Tibial nerve (tissue), 4 donors: ENCODE measurements at places on chromosomes 1 and 21.

DNA sequence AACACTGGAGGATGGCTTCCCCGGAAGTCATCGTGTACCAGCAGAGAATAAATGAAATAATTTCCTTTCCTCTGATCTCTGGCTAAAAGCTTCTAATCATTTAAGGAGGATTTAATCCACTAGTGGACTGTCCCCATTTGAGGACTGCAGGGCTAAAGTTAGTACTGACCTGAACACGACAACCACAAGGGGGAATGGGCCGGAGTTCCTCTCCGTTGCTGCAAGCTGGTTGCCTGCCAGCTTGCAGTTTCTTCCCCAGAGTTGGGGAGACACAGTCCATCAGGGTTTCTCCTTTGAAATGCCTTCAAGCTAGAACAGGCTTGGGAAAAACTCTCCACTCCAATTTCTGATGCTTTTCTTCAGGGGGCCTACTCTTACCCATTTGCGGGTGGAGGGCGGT lies 35.5 kb upstream of the NPL start:
- no peak for DNase-seq

DNA sequence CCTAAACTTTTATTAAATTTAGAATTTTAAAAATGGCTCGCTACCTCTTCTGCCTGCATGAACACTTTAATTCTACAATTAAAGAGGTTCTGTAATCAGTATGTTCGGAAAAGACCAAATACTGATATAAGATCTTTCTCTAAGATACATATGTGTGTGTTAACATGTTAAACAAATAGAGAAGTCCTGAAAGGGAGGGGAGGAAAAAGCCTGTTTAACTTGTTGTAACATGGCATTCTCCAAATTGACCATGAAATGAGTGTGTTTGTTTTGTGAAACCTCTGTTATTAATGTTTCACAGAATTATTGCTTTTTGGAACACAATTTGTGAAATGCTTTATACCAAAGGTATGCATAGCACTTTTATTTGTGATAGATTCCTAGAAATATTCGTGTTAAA lies 77.0 kb downstream of the MARK1 start:
- no peak for DNase-seq

- DNase-seq = no peak
These were observed 556.2 kb upstream of the TMPRSS15 start for GRCh38 chr21:18959817-18960216.

- no peak for DNase-seq
These were observed 11.1 kb downstream of the PEA15 start for GRCh38 chr1:160216301-160216700.

DNA sequence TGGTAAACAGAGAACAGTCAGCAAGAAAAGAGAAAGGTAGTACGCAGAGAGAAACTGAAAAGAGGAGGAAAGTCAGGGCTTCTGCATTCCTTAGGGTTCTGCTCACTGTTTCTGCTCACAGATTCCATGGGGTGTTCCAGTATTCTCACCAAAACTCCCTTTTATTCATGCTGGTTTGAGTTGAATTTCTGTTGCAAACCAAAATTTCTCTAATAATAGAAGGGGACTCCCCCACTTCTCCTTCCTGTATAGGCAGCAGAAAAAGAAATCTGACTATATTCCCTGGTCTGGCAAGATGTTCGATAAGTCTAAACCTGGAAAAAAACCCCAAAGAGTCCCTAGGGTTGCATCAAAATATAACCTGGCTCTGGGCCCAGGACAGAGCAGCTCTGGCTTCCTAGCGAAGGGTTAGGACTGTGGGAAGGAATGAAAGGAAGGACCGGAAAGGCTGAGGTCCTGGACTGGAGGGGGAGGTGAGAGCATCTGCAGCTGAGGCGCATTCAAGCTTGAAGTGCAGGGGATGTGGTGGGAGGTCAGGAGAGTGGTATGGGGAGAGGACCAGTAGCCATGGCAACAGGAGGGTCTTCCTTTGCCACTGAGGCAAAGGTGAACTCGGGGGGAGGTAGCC lies 18.8 kb upstream of the RGS16 start:
- no peak for DNase-seq

GRCh38 chr1:90204780-90205179 lies 209.9 kb downstream of the ZNF326 start:
- no peak for DNase-seq

GRCh38 chr1:58345215-58346035 lies 201.1 kb downstream of the OMA1 start:
- no peak for DNase-seq

DNA sequence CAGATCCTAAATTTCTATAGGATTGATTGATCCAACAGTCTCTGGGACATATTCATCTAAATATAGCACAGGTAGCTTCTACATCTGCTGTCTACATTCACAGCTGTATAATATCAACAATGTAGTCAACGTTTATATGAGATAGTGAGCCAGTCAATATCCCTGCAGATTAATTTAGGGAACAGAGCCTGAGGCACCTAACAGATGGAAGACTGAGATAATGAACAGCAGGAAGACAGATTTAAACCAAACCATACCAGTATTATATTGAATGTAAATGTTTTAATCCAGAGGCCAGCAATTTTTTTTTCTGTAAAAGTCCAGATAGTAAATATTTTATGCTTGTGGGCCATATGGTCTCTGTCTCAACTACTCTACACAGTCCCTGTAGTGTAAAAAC lies 2072.4 kb downstream of the MRPL39 start:
- no peak for DNase-seq

DNA sequence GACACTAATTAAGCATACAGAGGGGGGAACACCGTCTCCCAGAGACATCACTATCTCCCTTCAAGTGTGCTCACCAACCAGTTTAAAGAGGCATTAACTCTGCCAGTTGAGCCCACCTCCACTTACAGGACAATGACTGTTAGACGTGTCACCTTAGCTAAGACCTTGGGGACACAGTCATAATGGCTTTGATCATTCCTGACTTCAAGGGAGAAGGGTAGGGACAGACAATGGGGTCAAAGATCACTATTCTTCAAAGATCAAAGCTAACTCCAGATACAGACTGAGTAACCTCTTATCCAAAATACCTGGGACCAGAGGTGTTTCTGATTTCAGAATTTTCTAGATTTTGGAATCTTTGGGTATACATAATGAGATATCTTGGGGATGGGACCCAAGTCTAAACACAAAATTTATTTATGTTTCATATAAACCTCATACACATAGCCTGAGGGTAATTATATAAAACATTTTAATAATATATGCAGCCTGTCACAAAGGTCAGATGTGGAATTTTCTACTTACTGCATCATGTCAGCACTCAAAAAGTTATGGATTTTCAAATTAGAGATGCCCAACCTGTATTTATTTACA lies 246.1 kb downstream of the SLC45A1 start:
- DNase-seq = no peak

- no peak for DNase-seq
These were observed 45.1 kb upstream of the BMP8B start for GRCh38 chr1:39833621-39834385.

DNA sequence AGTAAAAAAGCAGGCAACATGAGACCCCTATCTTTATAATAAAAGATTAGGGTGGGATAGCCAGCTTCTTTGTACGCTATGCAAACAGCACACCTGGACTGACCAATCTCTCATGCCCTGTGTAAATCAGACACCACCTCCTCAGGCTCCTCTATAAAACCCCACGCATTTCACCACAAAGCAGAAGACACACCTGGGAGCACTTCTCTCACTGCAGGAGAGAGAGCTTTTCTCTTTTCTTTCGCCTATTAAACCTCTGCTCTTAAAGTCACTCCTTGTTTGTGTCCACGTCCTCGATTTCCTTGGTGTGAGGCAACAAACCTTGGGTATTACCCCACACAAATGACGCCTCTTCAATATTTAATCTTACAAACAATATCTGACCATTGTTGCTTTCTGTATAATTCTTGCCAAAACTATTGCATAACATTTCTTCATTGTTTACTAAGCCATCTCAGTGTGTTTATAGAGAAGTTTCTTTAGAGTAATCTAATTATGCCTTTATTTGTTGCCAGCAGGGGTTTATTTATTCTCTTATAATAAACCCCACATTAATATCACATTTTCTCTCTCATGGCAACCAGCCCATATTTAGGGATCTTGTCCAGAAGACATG lies 31.6 kb upstream of the NUF2 start:
- no peak for DNase-seq

- DNase-seq = no peak
These were observed 78.7 kb downstream of the PRRX1 start for GRCh38 chr1:170742600-170742999.

DNA sequence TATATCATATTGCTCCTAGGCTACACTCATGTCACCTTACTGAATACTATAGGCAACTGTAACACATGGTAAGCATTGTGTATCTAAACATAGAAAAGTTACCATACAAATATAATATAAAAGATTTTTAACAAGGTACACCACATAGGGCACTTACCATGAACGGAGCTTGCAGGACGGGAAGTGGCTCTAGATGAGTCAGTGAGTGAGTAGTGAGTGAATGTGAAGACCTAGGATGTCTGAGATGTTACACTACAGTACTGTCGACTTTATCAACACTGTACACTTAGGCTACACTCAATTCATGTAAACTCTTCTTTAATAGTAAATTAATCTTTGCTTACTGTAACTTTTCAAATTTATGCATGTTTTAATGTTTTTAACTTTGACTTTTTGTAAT lies 81.0 kb upstream of the PLD5 start:
- DNase-seq = no peak

- no peak for DNase-seq
These were observed 392 bp downstream of the MRPL55 start for GRCh38 chr1:228108742-228109072.

GRCh38 chr1:191714845-191715244 lies 443.4 kb upstream of the RGS18 start:
- DNase-seq = no peak

DNA sequence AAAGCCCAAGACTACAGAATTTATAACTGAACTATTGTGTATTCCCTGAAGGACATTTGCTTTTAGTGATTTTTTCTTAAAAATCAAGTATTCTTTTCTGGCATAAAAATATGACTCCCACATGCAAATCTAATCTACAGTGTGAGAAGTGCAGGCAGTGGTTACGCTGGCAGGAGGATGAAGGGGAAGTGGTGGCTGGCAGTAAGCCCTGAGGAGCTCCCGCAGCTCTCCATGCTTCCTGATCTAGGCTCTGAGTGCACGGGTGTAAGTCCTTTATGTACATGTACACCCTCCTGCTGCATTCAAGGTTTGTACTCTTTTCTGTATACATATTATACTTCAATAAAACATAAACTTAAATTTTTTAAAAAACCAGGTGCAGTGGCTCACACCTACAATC lies 67.5 kb upstream of the PRDX6 start:
- no peak for DNase-seq

GRCh38 chr21:35359076-35359475 lies 310.0 kb upstream of the RUNX1 start:
- no peak for DNase-seq

- DNase-seq = no peak
These were observed 825 bp downstream of the TMEM39B start for GRCh38 chr1:32073299-32074229.

DNA sequence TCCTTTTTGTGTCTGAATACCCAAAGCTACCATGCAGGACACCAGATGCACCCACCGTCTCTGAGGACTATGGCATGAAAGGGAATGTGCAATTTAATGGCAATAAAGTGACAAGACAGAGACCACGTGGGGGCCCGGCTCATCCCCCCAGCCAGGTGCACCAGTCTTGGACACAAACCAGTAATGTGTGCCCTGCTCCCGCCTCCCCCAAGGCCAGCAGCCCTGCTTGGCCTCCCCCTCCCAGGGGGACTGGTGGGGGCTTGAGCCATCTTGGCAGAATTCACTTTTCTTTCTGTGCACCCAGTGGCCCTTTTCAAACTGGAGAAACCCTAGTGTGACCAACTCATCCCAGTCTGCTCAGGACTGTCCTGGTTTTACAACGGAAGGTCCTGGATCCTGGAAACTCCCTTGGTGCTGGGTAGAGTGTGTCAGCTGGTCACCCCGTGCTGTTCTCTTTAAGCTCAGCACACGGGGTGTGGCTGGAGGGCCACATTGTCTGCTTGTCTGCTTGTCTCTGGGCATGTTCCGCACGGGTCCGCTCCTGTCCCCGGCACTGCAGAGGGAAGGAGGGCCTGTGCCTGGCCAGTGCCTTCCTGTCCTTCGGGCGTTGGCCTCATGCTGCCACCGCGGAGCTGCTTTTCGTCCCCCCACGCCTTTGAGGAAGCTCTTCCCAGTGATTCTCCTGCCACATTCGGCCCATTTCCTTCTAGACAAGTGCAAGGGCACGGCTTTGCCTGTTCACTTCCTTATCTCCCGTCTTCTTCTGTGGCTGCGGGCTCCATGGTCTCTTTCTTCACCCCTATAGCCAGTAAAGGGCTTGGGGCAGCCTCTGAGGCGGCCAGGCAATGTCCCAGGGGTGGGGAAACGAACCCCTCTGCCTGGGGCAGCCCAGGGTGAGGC lies 45.8 kb upstream of the TTC34 start:
- DNase-seq = no peak

DNA sequence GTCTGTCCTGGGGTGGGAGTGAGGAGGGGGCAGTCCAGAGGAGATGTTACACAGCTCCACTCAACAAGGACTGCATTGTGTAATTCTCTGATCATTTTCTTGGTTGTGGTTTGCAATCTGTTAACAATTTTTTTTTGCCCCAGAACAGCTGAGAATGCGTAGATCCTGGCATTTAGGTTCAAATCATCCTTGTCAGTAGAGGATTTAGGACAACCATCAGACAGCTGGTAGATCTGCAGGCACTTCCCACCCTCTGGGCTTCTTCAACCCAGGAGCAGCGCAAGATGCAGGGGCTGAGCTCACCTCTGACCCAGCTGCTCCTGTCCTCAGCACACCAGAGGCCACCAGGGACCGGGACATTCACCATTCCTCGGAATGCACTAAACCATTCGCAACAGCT lies 13.5 kb downstream of the BCAR3 start:
- DNase-seq = no peak

GRCh38 chr1:176742322-176742721 lies 279.3 kb downstream of the PAPPA2 start:
- no peak for DNase-seq

DNA sequence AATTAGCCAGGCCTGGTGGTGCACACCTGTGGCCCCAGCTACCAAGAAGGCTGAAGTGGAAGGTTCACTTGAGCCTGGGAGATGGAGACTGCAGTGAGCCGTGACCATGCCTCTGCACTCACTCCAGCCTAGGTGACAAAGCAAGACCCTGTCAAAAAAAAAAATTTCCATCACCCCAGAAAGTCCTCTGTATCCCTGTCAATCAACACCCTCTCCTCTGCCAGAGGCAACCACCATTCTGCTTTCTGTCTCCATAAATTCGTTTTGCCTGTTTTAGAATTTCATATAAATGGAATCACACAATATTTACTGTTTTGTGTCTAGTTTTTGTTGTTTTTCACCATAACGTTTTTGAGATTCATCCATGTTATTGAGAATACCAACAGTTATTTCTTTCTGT lies 141.6 kb upstream of the SLC45A1 start:
- no peak for DNase-seq

- no peak for DNase-seq
These were observed 14.2 kb upstream of the MCOLN3 start for GRCh38 chr1:85062425-85063026.
